ENCODE measurements at places on chromosomes 2 and 18. TPM values are rescaled to one million over a fixed set of nuclear protein-coding genes. Genes with fewer than 3 reads are reported as not detected.

Gene TMEM182
- 6.2 TPM for total RNA-seq

Gene PROKR1
- 0.38 TPM for total RNA-seq

Gene NABP1
- 20.5 TPM for total RNA-seq

Gene RALBP1
- 56.8 TPM for total RNA-seq

Gene SP5
- total RNA-seq = 9.3 TPM

Gene RBM45
- 17.0 TPM for total RNA-seq

Gene RTP5
- not detected for total RNA-seq

Gene FAM124B
- total RNA-seq = 269 TPM

Gene TNFRSF11A
- total RNA-seq = 89.9 TPM

Gene DTNA
- 17.9 TPM for total RNA-seq

Gene CNTNAP5
- total RNA-seq = 5.0 TPM

Gene SLC23A3
- 1.7 TPM for total RNA-seq

Gene CHRND
- total RNA-seq = not detected

Gene SERPINB4
- total RNA-seq = 0.41 TPM

Gene POTEC
- total RNA-seq = not detected

Gene DSG3
- not detected for total RNA-seq

Gene GPR75
- 5.1 TPM for total RNA-seq

Gene TRIM54
- not detected for total RNA-seq

Gene CASP10
- total RNA-seq = 38.6 TPM

Gene MRPS9
- total RNA-seq = 27.3 TPM

Gene ANO7
- 16.1 TPM for total RNA-seq

Gene DSC3
- total RNA-seq = 0.87 TPM

Gene TGFA
- total RNA-seq = 4.7 TPM

Gene CFC1
- 1.2 TPM for total RNA-seq

Gene HOXD11
- not detected for total RNA-seq

Gene CNRIP1
- 21.8 TPM for total RNA-seq

Gene WBP1
- total RNA-seq = 76.8 TPM

Gene FNDC4
- 26.4 TPM for total RNA-seq

Gene IL36B
- total RNA-seq = not detected

Gene VSNL1
- 19.6 TPM for total RNA-seq

Gene QPCT
- total RNA-seq = 50.6 TPM

Gene AQP12A
- not detected for total RNA-seq

Gene CFAP210
- 0.41 TPM for total RNA-seq

Gene NAT8
- not detected for total RNA-seq

Gene CRYGD
- total RNA-seq = not detected

Gene REG3A
- total RNA-seq = not detected

Gene NLRC4
- not detected for total RNA-seq

Data from endothelial cell (in vitro differentiated cells).